GM06990 (cell line): ENCODE measurements at places on chromosomes 5 and 9.

- DNase-seq: no peak
These were observed 526.5 kb upstream of the NUDT12 start for GRCh38 chr5:104088876-104089778.

DNA sequence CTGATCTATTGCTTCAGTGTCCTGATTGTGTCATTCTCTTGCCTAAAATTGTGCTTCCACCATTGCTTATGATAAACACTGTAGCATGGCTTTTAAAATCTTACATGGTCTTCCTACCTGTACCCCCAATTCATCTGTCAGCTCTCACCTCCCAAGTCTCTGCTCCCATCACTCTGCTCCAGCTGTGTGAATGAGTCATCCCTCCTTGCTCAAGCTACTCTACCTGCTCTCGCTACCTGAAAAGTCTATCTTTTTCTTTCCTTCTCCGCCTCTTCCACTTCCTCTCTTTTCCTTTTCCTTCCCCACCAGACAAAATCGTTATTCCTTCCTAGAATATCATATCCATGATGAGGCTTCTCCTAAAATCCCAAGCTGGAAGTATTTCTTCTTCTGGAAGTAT is 341.7 kb downstream of the PRELID2 start:
- no peak for DNase-seq

DNA sequence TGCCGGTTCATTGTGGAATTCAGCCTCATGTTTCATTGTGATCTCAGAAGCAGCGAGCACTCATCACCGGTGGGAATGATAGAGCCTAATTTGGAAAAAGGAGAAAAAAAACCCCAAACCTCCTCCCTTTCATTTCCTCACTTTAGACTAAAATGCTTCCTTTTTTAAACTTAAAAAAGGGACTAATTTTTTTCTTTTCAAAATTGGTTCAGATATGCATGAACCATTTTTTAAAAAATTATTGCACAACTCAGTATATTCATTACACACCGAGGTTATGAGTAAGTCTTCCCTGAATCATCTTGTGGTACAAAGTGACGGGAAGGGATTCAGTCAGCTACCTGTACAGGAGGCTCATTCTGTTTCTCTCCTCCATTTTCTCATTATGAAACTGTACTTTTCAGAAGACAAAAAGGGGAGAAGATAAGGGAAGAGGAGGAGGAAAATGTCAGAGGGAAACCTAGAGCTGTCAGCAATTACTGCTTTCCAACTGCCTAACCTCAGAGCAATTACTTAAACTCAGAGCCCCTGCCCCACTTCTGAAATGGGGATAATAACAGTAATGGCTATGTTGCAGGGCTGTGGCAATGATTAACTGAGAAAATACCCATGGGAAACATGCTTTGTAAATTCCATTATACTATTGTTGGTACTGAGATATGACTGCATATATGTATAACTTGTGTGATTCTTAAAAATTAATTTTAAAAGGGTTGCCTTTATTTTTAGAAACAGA is 24.0 kb downstream of the GALNT10 start:
- DNase-seq: no peak

GRCh38 chr9:74810200-74810599 is 77.5 kb downstream of the TRPM6 start:
- DNase-seq: no peak

DNA sequence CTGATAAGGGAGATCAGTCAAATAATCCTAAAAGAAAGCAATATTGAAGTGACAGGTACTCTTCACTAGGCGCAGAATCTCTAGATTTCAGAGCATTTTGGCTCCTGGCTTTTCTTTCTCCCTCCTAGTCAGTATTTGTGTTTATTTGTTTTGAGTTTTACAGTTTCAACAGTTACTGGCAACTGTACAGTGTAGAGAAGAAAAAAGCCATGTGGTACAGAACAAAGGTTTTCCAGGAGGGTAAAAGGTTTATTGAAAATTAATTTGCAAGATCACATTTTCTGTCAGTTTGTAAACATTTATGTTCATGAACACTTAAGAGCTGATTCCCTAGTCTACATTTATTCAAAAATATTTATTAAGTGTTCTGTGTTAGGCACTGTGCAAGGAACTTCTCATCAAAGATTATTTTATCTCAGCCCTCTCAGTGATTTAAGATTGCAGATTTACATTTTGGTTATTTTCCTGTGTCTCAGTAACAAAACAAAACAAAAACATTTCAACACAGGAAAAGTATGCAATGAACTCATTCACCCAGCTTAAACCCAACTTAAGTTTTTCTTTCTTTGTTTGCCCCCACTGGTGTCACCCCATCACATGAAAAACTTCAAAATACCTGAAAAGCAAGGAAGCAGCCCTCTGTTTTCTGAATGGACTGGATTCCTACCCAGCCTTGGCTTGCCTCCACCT is 12.9 kb downstream of the MINAR2 start:
- DNase-seq: no peak

DNA sequence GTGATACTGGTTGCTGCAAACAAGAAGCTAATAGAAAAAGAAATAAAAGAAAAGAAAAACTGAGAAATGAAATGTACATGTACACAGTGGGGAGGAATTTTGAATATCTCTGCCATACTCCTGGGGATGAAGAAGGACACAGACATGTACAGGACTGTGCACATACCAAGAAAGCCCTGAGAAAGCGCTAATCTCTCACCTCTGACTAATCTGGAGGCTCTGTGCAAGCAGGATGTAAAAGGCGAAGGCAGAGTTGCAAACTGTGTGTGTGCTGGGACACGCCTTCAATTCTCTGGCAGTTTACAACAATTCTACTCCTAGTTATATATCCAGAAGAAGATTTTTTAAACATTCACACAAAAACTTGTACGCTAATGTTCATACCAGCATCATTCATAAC is 211.4 kb downstream of the KIAA0825 start:
- no peak for DNase-seq

- DNase-seq: peak; percentile 70
These were observed 29.2 kb downstream of the CDKN2A start for GRCh38 chr9:21964925-21965385.
